Esophagus squamous epithelium (tissue), 5 donors: ENCODE measurements at places on chromosomes 4 and X.

DNA sequence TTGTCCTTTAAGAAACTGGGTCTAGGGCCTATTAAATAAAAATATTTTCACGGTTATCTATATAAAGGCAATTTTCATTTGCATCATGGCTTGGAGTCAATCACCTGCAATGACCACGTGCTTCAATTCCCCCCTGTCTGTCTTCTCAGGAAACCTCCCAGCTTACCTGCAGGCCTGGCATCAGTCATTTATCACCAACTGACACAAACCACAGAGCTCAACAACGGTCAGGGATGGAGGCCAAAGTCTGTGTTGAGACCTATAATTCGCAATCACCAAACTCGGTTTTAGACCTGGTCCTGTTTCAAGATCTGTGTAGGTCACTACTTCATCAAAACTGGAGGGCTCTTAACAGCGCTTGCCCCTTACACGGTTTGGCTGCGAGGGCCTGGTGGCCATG lies 1.9 kb downstream of the SLC9A7 start:
- H3K27ac ChIP-seq = no peak overlapping the region
- H3K4me1 ChIP-seq = peaks cover 3% of the 10 kb centered on the region
- no peak overlapping the region for H3K4me3 ChIP-seq
- no peaks in the 10 kb centered on the region for H3K36me3 ChIP-seq
- DNase-seq = no peak

GRCh38 chr4:185774131-185774653 lies 37.8 kb downstream of the SORBS2 start:
- H3K4me3 ChIP-seq = no peak overlapping the region
- H3K36me3 ChIP-seq = no peaks in the 10 kb centered on the region

- H3K27ac ChIP-seq = no peak overlapping the region
- H3K27me3 ChIP-seq = no peaks in the 10 kb centered on the region
- DNase-seq = no peak
- H3K4me3 ChIP-seq = no peak overlapping the region
Measured at GRCh38 chr4:138405466-138405891, 163.3 kb upstream of the SLC7A11 start.

- no peaks in the 10 kb centered on the region for H3K4me1 ChIP-seq
- H3K36me3 ChIP-seq = no peaks in the 10 kb centered on the region
- no peaks in the 10 kb centered on the region for H3K27me3 ChIP-seq
- no peak overlapping the region for H3K4me3 ChIP-seq
- no peak overlapping the region for H3K27ac ChIP-seq
Measured at GRCh38 chrX:134931550-134931949, 59.2 kb upstream of the SMIM10 start.

GRCh38 chr4:83266689-83267088 lies 17.9 kb downstream of the COQ2 start:
- no peaks in the 10 kb centered on the region for H3K36me3 ChIP-seq
- no peak overlapping the region for H3K27ac ChIP-seq
- no peaks in the 10 kb centered on the region for H3K4me1 ChIP-seq
